ENCODE measurements at places on chromosomes 4 and X.
A peak's percentile ranks its signal among the peaks of the same experiment; 100 is the strongest.

- no peak for DNase-seq
Measured at GRCh38 chr4:124713185-124713592, 657 bp upstream of the ANKRD50 start.

- peak; percentile 66 for DNase-seq
Measured at GRCh38 chr4:17636696-17637622, 22.5 kb downstream of the MED28 start.

DNA sequence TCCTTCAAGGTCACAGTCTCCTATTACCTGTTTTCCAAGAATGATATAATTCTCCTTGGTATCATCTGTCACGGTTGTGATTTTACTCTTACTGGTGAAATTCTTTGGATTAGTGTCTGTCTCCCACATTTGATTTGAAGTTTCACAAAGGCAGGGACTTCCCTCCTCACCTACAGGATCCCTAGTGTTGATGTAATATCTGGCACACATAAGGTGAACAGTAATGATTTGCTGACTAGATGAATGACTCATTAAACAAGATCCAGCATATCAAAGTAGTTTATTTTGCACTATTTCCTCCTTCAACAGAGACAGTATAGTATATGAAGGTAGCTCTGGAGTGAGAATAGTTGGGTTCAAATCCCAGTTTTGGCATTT is 135.3 kb upstream of the IL1RAPL2 start:
- no peak for DNase-seq

DNA sequence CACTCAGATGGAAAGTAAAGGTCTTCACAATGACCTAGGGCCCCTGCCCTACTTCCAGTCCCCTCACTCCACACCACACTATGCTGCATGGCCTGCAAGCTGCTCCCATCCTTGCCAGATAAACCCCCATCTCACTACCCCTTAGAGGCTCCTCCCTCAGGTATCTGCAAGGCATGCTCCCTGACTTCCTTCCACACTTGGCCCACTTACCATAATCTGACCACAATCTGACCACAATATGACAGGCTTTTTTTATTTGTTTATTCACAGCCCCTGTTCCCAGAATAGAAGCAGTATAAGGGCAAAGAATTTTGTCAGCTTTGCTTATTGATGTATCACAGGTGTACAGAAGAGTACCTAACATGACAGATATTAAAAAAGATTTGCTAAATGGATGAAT is 124.7 kb downstream of the CAMK2D start:
- peak; percentile 4 for DNase-seq

- DNase-seq = no peak
Measured at GRCh38 chrX:1610736-1611135, 4.1 kb upstream of the ASMT start.

GRCh38 chr4:185224597-185224996 is 15.2 kb downstream of the SNX25 start:
- DNase-seq = no peak

- no peak for DNase-seq
Measured at GRCh38 chr4:102447413-102447812, 53.7 kb upstream of the NFKB1 start.

- no peak for DNase-seq
Measured at GRCh38 chr4:38684271-38684670, 20.3 kb downstream of the KLF3 start.
